CD4-positive, alpha-beta T cell treated with Interleukin-12 subunit alpha and Interleukin-12 subunit beta, for 1 hour (primary cell): ENCODE measurements at places on chromosomes 6 and 20.
A peak's percentile ranks its signal among the peaks of the same experiment; 100 is the strongest.

GRCh38 chr20:63223121-63223825, 7.3 kb upstream of the YTHDF1 start:
- peak; percentile 52 for DNase-seq

GRCh38 chr20:62461157-62461556, 14.6 kb downstream of the GATA5 start:
- no peak for DNase-seq

DNA sequence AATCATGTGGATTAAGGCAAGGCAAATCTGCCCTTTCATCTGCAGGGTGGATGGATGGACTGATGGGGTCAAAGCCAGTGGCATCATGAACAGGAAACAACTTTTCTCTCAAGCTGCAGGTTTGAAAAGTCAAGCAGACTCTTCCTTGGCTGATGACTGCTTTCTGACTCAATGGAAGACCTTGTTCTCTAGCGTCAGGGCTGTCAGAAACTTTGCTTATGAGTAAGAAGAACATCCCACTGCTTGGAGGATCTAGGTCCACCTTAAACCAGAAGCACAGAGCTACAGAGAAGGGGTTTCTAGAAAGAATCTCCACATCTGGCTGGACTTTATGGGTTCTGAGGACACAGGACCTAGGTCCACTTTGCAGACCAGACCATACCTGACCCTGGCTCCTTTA, 36.3 kb upstream of the CST5 start:
- no peak for DNase-seq

GRCh38 chr6:78353040-78353439, 514.3 kb upstream of the IRAK1BP1 start:
- DNase-seq: no peak

DNA sequence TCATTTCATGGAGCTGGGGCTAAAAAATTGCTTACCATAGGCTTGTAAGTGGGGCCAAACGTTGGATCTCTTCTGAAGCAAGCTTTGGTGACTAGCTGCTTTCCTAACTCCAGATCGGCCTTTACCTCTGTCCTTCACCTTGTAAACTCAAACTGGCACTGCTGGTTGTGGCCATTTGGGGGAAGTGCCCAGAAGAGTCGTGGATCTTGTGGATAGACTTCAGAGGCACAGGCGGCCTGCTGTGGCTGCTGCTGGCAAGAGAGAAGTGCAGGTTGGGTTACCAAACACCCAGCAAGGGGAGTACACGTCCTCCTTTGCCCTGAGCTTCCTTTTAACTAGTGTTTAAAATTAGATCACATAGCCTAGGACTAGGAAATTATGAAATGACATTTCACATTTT, 36.8 kb upstream of the KLHL31 start:
- DNase-seq: no peak

- DNase-seq: peak; percentile 60
Measured at GRCh38 chr20:45450097-45450818, 19.3 kb upstream of the WFDC2 start.
